Stimulated activated CD4-positive, alpha-beta T cell treated with anti-CD3 and anti-CD28 coated beads, Interleukin-4, amount 100 ng/mL, for 24 hours (primary cell): ENCODE measurements at places on chromosomes 16 and 17.

DNA sequence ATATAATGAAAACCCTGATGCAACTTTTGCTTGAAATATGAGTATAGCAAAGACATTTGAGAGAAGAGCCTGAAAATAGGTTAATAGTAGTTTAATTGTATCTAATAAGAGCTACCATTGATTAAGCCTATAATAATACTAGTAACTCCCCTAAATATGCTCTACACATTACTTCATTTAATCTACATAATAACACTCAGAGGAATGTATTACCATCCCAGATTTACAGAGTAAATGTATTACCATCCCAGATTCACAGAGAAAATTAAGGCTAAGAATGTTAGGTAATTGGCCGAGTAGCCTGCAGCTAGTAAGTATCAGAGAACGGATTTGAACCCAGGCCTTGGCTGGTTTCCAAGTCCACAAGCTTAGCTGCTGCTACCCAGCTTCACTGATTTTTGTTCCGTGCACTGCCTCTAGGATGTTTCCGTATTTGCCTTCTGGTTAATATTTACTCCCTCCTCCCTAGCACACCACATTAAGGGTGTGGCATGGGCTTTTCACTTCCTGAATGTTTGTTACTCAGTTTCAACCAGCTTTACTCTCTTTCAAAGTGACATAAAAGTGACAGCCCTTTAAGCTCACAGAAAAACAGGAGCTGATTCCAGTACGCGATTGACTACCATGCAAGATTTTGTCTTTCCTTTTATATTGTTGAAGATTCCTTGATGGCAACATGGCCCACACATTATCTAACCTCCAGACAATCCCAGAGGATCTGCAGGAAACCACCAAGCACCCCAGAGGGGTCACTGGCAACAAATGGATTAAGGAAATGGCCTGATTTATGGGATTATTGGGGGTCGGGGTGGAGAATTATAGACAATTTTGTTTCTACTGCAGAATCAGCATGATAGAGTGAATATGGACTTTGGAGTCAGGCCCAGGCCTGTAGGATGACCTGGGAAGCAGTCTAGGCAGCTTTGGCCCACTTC, 26.7 kb upstream of the TOX3 start:
- no peak for DNase-seq

DNA sequence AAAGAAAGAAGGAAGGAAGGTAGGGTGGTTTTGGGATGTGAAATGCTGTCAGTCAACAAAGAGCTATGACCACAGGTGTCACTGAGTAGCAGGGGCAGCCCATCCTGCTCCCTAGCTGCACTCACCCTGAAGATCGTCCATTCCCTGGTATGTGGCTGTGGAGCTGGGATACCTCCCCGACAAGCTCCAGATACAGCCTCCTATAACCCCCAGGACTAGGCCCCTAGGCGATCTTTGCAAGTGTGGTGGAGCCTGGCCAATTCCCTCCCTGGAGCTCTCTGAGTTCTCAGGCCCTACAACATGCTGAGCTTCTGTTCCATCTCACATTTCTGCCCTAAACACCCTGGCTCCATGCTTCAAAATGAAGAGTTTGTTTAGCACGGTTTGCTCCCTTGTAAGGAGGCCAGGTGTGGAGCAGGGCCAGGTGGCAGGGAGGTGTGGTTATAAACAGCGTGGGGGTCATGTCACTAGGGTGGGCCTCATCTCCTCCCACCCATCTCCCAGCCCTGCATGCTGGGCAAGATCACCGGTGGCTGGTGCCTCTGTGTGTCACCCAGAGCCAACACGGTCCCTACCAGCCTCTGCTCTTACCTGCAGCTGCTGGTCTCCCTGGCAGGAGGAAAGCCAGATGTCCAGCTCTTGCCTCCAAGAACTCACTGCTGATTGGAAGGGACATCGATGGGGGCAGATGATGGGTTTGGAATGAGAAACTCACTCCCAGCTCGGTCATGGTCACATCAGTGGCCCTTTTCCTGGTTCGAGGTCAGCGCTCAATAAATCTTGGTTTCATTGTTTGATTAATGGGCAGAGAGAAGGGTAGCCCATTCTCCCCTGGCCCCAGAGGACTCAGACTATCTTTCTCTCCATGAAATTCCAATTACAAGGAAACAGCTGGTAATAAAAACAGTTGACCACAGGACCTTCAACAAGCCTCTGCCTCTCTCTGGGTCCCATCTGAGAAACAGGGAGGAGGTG, 511.0 kb upstream of the CDH5 start:
- DNase-seq, result no peak

GRCh38 chr17:65518256-65518655, 43.2 kb downstream of the AXIN2 start:
- DNase-seq, result no peak

DNA sequence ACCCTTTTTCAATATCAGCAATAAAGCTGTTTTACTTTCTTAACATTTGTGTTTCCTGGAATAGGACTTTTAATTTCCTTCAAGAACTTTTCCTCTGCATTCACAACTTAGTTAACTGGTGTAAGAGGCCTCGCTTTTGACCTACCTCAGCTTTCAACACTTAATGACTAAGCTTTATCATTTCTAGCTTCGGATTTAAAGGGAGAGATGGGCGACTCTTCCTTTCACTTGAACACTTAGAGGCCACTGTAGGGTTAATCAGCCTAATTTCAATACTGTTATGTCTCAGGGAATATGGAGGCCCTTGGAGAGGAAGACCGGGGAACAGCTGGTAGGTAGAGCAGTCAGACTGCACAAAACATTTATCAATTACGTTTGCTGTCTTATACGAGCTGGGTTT, 4.7 kb downstream of the SYNRG start:
- DNase-seq, result peak; percentile 8

- DNase-seq, result no peak
Observed at GRCh38 chr17:550041-550398, 164.6 kb downstream of the VPS53 start.

DNA sequence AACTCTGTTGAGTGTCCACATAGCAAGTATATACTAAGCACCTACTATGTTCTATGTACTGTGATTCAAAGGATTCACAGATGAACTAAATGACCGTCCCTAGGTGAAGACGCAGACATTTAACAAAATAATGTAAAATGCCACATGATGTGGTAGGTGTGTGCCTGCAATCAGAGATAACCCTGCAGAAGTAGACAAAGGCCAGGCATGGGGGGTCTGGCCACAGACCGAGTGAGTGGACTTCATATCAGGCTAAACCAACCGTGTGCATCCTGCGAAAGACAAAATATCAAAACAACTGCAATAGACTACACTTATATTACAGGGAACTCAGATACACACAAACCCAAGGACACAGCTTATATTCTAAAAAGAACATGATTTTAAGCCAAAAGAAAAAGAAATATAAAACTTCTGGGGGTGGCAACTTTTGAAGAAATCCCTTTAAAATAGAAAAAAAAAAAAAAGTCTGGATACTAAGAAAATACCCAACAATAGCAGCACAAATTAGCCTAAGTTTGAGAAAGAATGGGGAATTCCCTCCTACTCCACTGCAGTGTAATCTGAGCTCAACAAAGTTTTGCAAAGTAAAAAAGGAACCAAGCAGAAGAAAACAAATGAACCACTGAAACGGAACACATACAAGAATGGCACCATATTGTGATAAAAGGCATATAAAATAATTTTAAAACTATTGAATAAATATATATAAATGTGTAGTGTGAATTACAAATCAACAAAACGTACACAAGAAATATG, 12.3 kb downstream of the HSDL1 start:
- DNase-seq, result no peak

DNA sequence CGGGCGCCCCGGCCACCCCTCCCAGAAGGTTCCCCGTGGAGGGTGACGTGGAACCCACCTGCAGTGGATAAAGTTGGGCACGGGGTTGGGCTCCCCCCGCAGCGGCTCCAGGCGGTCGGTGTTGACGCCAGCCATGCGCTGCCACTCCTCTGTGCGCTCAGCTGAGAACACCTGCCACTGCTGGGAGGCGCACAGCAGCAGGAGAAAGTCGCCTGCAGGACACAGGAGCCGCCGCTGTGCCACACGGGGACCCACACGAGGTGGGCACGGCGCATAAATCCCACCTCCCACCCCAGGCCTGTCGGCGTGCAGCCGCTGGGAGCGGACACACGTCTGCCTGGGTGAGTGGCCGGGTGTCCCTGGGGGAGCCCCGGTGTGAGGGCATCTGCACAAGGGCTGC, 20.7 kb downstream of the CTU2 start:
- no peak for DNase-seq

DNA sequence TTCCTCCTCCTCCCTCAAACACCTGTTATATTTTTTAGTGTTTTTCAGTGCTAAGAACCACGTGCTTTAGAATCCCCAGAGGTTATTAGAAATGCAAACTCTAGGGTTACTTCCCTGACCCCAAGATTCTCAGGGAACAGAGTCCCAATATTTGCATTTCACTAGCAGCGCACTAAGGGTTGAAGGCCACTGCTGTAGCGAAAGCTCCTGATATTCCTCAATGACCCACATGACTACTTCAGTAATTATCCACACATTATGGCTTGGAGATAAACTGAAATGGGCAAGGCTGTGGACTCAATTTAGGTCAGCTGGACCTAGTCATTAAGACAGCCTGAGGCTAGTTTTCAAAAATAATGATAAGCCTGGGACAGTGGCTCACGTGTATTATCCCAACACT, 78.5 kb upstream of the BCAR1 start:
- no peak for DNase-seq

- DNase-seq, result no peak
Observed at GRCh38 chr17:45388604-45389325, 43.9 kb downstream of the ARHGAP27 start.

DNA sequence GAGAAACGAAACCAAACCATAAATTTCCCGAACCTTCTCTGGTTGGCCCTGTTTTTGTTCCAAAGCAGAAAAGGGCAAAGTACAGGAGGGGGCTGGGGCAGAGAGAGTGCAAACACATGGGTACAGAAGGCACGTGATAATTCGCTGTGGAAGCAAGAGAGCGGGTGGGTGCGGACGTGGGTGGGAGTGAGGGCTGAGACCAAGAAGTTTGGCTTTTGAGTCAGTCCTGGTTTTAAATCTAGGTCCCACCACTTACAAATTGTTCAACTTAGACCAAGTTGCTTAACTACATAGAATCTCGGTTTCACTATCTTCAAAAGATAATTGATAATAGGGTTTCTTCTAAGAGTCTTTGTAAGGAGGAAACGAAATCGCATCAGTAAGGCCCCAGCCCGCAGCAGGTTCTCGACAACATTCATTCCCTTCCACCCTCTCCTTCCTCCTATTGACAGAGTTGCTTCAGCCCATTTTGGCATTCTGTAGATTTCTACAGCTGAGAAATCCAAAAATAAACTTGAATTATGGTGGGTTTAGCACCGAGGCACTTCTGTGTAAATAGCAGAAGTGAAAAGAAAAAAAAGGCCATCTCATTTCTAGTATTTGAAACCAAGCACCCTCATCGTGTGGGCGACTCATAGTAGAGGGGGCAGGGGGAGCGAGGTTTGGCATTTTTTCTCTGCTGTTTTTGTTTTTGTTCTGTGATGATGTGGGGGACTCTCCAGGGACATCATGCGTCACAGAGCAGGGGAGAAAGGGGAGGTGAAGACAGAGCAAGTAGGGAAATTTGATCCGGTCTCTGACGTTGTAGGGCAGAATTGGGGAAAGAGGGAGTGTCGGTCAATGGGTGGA, 33.6 kb upstream of the CCR7 start:
- DNase-seq, result peak; percentile 88

- peak; percentile 66 for DNase-seq
Observed at GRCh38 chr16:27315333-27316037, 1.7 kb downstream of the IL4R start.

GRCh38 chr17:2192367-2193057, 111.1 kb downstream of the SMG6 start:
- peak; percentile 70 for DNase-seq

DNA sequence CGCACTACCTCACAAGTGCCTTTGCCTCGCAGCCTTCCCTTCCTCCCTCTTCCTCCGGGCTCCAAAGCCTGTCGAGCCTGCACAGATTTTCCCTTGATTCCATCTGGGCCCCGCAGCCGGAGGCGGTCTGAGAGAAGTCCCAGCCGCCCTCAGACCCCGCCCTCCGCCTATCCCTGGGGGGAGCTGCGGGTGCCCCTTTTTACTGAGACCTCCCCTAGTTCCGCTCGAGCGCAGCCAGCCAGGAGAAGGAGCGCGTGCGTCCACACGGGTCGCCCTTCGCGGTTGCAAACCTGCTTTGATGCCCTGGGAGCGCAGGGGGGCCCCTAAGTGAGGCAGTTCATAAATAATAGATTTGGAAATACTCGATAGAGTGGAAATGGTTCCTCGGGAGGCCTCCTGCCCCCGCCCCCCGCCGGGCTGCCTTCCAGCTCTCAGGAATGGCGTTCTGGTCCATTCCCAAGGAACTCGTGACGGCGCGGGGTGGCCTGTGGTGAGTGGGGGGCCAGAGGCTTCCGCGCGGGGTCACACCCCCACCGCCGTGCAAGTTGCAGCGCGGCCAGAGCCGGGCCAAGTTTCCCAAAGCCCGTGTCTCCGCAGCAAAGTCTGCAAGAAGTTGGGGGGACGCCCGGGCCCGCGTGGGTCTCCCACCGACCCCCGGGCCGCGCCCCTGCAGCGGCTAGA, 610 bp downstream of the C16orf74 start:
- DNase-seq, result no peak

DNA sequence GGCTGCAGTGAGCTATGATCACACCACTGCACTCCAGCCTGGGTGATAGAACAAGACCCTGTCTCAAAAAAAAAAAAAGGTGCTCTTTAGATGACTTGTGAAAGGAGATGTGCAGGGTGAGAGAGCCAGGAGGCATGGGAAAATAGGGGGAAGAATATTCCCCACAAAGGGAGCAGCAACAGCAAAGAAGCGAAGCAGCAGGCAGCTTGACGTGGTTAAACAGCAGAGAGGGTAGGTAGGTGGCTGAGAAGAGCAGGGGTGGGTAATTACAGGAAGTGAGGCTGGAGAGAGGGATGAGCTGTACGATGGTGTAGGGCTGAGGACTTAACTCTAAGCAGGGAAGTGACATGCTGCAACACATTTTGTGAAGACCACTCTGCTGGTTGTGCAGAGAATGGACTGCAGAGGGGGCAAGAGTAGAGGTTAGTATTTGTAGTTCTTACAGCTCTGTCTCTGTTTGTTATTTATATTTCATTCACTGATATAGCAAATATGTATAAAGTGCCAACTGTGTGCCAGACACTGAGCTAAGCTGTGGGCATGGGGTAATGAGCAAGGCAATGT, 1.6 kb downstream of the HEATR3 start:
- DNase-seq, result peak; percentile 14

GRCh38 chr17:67212231-67212630, 32.8 kb downstream of the HELZ start:
- DNase-seq, result no peak

GRCh38 chr17:17880577-17881196, 43.9 kb upstream of the SREBF1 start:
- DNase-seq, result no peak

DNA sequence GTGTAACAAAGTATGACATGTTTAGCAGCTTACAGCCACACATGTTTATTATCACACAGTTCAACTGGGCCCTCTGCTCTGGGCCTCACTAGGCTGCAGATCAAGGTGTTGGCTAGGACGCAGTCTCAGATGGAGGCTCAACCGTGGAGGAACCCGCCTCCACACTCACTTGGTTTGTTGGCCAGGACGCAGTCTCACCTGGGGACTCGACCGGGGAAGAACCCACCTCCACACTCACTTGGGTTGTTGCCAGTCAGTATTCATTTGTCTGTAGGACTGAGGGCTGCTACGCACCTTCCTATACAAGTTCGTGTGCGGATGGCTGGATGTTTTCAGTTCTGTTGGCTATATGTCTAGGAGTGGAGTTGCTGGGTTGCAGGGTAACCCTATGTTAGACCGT, 240.7 kb upstream of the CIBAR2 start:
- DNase-seq, result no peak
